ENCODE measurements at places on chromosomes 1 and 21.

GRCh38 chr1:219350172-219350931 is 176.7 kb downstream of the LYPLAL1 start:
- DNase-seq: no peak

DNA sequence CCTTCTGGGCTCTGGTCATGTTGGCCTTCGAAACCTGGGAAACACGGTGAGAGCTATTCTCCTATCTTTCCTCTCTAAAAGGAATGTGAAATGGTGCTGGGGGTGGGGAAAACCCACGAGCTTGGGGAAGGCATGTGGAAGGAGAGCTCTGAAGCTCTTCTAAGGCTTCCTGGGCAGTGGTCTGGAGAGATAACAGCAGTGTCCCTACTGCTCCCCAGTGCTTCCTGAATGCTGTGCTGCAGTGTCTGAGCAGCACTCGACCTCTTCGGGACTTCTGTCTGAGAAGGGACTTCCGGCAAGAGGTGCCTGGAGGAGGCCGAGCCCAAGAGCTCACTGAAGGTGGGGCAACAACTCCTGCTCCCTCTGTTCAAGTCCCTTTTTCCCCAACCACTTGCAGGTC is 2.8 kb downstream of the USP21 start:
- no peak for DNase-seq

DNA sequence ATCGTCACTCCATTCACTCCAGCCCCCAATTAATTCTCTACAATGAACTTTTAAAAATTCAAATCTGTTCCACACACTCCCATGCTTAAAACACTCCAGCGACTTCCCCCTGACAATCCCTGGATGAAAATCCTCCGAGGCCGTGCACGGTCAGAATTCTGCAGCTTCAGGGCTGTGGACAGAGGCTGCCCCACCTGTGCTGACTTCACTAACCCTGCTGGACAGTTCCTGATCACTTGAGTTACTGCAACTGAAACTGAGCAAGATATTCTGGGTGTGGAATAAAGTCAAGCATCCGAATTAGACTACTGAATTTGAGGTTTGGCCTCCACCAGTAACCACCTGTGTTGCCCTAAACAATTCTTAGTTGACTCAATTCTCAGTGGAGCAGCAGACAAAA is 1.0 kb upstream of the JAK1 start:
- no peak for DNase-seq

- DNase-seq: peak; percentile 95
These were observed at the start of gene PLK3 for GRCh38 chr1:44799770-44800584. PLK3 (plus strand) TSS chr1:44800377; CDS start chr1:44800464, 87 bp downstream.

- no peak for DNase-seq
These were observed 46.4 kb downstream of the DDX20 start for GRCh38 chr1:111802110-111802509.

- no peak for DNase-seq
These were observed 17.0 kb downstream of the MAP7D1 start for GRCh38 chr1:36172983-36173382.

DNA sequence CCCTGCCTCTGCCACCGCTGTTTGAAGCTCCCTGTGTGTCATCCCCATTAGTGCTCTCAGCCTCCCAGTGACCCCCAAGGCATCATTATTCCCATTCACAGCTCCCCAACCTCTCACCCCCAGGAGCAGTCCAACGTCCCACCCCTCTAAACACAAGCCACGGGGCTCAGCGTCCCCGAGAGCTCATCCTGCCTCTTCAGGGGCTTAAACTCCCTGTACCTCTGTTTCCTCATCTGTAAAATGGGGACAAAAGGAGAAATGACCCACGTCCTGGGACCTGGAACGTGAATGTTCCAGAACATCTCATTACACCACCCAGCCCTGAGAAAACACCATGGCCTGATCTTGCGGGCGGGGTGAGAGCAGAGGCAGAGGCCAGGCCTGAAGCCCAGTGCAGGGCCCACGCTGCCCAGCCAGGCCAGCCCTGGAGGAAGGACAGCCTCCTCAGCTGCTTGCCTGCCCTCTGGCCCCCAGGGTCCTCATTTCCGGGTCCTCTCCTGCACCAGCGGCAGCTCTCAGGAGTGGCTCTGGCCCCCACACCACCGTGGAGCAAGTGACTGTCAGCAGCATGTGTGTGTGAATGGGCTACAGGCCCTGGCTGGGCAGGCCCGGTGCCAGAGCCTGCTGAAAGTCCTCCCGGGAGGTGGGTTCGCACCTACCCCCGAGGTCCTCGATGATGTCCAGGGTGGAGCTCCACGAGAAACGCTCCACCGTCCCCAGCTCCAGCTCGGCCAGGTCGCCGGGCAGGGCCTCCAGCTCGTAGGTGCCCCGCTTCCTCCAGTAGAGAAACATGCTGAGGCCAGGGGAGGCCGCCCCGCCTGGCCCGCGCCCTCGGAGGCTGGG is 14.1 kb upstream of the PLEKHG5 start:
- no peak for DNase-seq

- DNase-seq: no peak
These were observed 2.9 kb downstream of the KRTAP10-2 start for GRCh38 chr21:44548381-44548780.

DNA sequence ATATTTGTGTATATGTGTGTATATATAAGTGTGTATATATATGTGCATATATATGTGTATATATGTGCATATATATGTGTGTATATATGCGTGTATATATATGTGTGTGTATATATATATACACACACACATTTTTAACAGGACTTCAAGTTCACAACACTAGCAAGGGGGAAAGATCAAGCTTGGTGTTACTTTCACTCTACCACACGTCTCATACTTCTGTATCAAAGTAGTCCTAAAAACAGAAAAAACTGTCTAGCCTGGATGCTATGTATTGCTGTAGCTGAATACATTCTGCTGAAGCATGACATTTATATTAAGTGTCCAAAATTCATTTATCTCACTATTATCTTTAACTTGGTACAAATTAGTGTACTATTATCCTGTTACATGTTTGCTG is 17.9 kb upstream of the ATP6V1G3 start:
- no peak for DNase-seq

GRCh38 chr1:43447891-43448708 is 5.6 kb downstream of the HYI start:
- DNase-seq: no peak

DNA sequence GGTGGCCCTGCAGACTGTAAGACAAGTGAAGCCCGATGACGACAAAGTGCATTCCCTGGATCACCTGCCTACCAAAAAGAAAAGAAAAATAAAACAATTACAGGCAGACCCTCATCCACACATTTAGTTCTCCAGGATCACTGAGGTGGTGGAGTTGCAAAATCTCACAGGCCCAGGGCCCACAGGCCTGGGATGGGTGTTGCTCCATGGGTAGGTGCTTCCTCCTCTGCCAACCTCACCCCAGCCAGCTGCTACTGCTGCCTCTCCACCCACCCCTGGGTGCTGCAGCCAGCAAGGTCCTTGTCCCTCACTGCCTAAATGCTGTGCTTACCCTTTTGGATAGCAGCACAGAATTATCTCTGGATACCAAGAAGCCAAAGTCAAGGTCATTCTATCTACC is 146.4 kb upstream of the GALNT2 start:
- DNase-seq: no peak

GRCh38 chr1:19775317-19775716 is 24.4 kb downstream of the TMCO4 start:
- no peak for DNase-seq

DNA sequence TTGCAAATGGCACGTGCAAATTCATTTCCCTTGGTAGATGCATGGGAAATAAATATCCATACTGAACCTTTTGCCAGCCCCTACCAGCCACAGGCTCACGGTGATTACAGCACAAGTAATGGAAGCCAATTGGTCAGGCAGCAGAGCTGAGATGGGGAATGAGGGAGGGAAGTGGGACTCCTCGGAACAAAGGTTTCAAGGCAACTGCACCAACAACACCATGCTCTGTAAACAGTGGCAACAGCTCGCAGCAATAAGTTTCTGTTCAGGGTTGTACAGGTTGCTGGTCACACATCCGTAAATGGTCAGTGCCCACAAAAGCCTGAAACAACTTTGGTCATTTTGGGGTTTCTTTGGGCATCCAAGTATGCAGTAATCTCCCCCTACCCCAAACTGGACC is 62.7 kb upstream of the LPGAT1 start:
- no peak for DNase-seq

DNA sequence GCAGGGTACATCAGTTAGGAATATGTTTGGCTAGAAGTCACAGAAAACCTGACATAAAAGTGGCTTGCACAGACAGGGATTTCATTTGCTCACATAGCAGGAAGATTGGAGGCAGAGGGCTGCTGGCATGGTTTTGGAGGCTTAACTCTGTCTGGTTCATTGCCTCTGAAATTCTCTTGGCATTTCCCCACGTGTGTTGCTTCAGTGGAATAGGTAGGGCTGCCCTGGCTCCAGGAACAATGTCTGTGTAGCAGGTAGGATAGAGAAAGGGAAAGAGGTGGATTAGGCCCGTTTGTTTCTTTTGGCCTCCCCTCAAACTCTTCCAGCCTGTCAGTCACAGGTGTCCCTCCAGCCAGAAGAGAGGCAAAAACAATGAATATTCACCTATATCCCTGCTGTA is 20.5 kb upstream of the SIPA1L2 start:
- DNase-seq: no peak

DNA sequence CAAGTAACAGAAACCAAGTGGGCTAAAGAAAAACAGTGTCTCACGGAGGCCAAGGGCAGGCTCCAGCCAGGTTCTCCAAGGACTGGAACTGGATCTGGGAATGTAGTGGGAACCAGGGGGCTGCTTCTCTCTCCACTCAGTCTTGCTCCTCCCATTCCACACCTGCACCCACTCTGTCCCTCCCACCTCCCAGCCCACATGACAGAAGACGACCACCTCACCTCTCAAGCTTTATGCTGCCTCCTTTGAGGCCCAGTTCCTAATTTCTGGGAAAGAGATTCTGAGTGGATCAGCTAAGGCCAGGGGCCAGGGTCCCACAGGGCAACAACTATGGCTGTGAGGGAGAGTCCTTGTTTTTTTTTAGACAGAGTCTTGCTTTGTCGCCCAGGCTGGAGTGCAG is 18.8 kb upstream of the CEP85 start:
- DNase-seq: no peak

- no peak for DNase-seq
These were observed 50.1 kb downstream of the MRPL39 start for GRCh38 chr21:25557180-25557579.

GRCh38 chr21:36093512-36093911 is 23.7 kb downstream of the CBR1 start:
- DNase-seq: no peak

DNA sequence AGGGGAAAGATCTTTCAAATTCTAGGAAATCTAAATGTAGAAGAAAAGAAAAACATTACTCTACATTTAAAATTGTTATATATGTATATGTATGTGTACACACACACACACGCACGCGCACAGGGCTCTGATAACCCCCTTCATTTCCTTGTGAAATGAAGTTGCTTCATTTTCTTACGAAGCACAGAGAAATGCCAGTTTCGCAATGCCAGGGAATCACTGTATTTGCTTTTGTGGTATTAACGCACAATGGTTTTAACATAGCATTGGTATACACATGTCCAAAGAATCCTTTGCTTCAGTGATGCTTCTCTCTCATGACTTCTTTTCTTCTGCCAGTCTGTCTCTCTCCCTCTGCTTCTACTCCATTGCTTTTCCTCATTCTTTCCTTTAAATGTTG is 8.4 kb upstream of the DDAH1 start:
- no peak for DNase-seq

GRCh38 chr1:164693564-164694359 is 134.8 kb downstream of the PBX1 start:
- DNase-seq: no peak

- DNase-seq: no peak
These were observed 37.3 kb downstream of the CHAF1B start for GRCh38 chr21:36422279-36423098.

DNA sequence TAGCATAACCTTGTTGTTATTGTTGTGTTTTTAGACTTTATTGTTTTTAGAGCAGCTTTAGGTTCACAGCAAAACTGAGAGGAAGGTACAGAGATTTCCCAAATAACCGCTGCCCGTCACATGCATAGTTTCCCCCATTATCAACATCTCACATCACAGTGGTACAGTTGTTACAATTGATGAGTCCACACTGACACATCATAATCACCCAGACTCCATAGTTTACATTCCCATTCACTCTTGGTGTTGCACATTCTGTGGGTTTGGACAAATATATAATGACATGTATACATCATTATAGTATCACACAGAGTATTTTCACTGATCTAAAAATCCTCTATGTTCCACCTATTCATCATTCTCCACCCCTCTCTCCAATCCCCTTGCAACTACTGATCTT is 25.9 kb upstream of the TOR3A start:
- DNase-seq: no peak

- no peak for DNase-seq
These were observed 11.5 kb upstream of the MYOC start for GRCh38 chr1:171663854-171664575.

GRCh38 chr21:17708522-17709265 is 96.0 kb upstream of the BTG3 start:
- DNase-seq: no peak

GRCh38 chr1:7640920-7641585 is 130.0 kb upstream of the VAMP3 start:
- no peak for DNase-seq

DNA sequence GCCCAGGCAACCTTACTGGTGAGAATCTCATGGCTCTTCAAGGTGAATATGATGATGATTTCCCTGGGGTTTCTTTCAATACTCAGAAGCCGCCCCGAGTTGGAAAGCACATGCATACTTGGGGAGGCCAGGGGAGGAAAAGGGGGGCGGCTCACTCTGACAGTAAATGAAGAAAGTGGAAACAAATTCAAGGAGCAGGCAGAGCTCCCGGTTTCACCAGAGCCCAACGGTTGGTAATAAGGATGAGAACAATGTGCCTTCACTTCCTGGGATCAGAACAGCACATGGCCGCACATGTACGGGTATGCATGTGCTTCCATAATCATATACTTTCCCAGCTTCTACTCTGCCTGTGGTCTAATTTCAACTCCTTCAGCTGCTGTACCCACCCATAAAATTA is 3.8 kb upstream of the ARHGEF2 start:
- DNase-seq: no peak

GRCh38 chr21:27645285-27645684 is 678.4 kb upstream of the ADAMTS5 start:
- DNase-seq: no peak

GRCh38 chr1:83508485-83509151 is 490.3 kb downstream of the TTLL7 start:
- no peak for DNase-seq

GRCh38 chr21:38989379-38989744 is 183.6 kb downstream of the ETS2 start:
- no peak for DNase-seq

GRCh38 chr1:244328476-244328875 is 123.2 kb downstream of the ADSS2 start:
- DNase-seq: no peak
